ENCODE measurements at places on chromosomes 13 and 19.

GRCh38 chr13:23384111-23384510, 49.4 kb downstream of the SACS start:
- H3K36me3 ChIP-seq, result no peaks in the 10 kb centered on the region
- no peaks in the 10 kb centered on the region for H3K27me3 ChIP-seq
- no peaks in the 10 kb centered on the region for H3K4me1 ChIP-seq
- no peak overlapping the region for H3K4me3 ChIP-seq
- no peak for DNase-seq

DNA sequence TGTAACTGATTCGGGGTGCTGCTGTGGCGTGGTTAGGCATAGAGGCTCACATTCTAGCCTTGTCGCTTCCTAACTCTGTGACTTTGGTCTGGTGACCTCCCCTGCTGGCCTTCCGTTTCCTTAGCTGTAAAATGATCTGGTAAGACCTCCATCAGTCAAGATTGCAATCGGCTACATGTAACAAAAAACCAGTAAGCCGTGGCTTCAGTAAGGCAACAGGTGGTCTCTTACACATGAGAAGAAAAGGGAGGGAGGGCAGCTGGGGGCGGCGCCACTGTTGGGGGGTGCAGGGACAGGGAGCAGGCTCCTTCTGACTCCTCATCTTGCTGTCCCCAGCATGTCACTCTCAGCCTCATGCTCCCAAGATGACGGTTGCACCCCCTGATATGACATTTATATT, 148.0 kb downstream of the SIPA1L3 start:
- no peak overlapping the region for H3K27ac ChIP-seq
- no peak for DNase-seq
- peaks cover 7% of the 10 kb centered on the region for H3K4me1 ChIP-seq

DNA sequence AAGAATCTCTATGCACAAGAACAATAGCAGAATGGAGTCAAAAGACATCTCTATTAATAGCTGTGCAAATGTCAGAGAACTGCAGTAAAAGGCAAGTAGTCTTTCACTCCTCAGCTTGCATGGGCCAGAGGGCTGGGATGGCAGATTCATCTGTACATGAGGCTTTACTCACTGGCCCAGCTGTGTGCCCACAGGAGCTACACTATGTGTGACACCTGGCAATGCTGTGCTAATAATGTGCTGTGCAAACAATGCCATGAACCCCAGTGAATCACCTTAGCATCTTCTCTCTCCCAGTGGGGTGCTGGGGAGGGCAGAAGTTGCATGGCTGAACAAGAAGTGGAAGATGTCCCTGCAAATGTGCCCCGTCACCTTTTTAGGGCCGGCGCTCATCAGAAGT, 73.1 kb downstream of the KL start:
- no peak overlapping the region for H3K27ac ChIP-seq
- peaks cover 12% of the 10 kb centered on the region for H3K4me1 ChIP-seq
- no peak overlapping the region for H3K4me3 ChIP-seq
- no peaks in the 10 kb centered on the region for H3K36me3 ChIP-seq
- no peaks in the 10 kb centered on the region for H3K27me3 ChIP-seq
- no peak for DNase-seq

GRCh38 chr13:79642596-79642995, 161.6 kb downstream of the NDFIP2 start:
- no peak overlapping the region for H3K27ac ChIP-seq
- no peak for DNase-seq
- no peak overlapping the region for H3K4me3 ChIP-seq
- no peaks in the 10 kb centered on the region for H3K36me3 ChIP-seq
- H3K27me3 ChIP-seq, result no peaks in the 10 kb centered on the region

- H3K27me3 ChIP-seq, result no peaks in the 10 kb centered on the region
- no peaks in the 10 kb centered on the region for H3K36me3 ChIP-seq
- H3K4me3 ChIP-seq, result no peak overlapping the region
- DNase-seq, result no peak
Observed at GRCh38 chr13:106453101-106453500, 82.4 kb downstream of the EFNB2 start.

DNA sequence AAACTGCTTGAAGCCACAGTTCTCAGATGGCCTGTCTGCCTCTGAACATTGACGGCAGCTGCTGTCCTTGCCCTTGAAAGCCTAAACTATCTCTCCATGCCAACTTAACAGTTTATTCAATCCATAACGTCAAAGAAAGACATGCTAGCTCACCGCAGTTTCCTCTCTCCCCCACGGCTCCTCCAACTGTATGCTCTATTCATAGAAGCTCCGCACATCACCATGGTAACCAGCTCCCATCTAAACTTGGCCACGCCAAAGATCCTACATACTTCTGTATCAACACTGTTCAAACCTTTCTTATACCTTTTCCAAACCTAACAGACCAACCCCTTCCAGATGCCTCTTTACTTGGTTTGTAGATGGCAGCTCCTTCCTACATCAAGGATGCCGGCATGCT, 48.6 kb downstream of the ZNF91 start:
- peaks cover 82% of the 10 kb centered on the region for H3K36me3 ChIP-seq
- H3K27me3 ChIP-seq, result no peaks in the 10 kb centered on the region
- H3K4me3 ChIP-seq, result no peak overlapping the region
- no peak for DNase-seq
- H3K27ac ChIP-seq, result no peak overlapping the region

GRCh38 chr13:77693449-77693940, 4.0 kb upstream of the SLAIN1 start:
- peaks cover 52% of the 10 kb centered on the region for H3K27me3 ChIP-seq
- H3K4me1 ChIP-seq, result no peaks in the 10 kb centered on the region
- DNase-seq, result no peak

DNA sequence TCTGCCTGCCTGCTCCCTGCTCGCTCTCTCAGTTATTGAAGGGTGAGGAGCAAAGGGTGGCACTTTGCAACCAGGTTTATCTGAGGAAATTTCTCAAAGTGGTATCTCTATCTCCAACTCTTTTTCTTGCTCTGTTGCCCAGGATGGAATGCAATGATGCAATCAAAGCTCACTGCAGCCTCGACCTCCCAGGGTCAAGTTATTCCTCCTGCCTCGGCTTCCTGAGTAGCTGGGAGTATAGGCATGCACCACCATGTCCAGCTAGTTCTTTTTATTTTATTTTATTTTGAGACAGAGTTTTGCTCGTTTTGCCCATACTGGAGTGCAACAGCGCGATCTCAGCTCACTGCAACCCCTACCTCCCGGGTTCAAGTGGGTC, 4.9 kb downstream of the ACTMAP start:
- H3K4me1 ChIP-seq, result peaks cover 7% of the 10 kb centered on the region
- no peak for DNase-seq
- H3K27me3 ChIP-seq, result no peaks in the 10 kb centered on the region
- H3K36me3 ChIP-seq, result no peaks in the 10 kb centered on the region

DNA sequence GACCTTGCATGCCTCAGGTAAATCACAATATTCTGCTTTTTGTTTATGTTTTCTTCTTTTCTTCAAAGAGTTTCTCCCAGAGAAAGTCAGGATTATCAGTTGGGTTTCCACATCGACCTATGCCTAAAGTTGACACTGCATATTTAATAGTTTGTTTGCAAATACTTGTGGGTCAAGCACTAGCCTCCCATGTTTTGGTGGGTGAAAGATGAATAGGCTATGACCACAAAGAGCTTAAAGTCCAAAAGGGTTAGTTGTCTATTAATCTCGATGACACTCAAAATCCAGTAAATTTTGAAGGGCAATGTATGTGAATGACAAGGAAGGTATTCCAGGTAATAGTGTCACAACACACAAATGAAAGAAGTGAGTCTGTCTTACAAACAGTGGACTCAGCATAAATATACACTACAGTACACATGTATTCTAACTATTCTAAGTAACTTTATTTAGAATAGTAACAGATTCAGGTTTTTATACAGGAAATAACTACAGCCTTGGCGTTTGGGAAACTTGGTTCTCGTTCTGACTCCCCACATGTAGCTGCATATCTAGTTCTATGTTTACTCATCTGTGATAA, 667.1 kb downstream of the PCDH17 start:
- no peak for DNase-seq
- H3K27me3 ChIP-seq, result no peaks in the 10 kb centered on the region
- no peak overlapping the region for H3K27ac ChIP-seq
- H3K4me1 ChIP-seq, result no peaks in the 10 kb centered on the region
- no peak overlapping the region for H3K4me3 ChIP-seq
- H3K36me3 ChIP-seq, result no peaks in the 10 kb centered on the region

GRCh38 chr19:13154911-13155471, 4.8 kb downstream of the IER2 start:
- H3K27me3 ChIP-seq, result no peaks in the 10 kb centered on the region
- peak overlapping the region; percentile 91 for H3K4me3 ChIP-seq
- peaks cover 12% of the 10 kb centered on the region for H3K4me1 ChIP-seq
- DNase-seq, result peak; percentile 90

GRCh38 chr13:67183151-67183550, 47.0 kb downstream of the PCDH9 start:
- no peaks in the 10 kb centered on the region for H3K4me1 ChIP-seq
- H3K4me3 ChIP-seq, result no peak overlapping the region
- H3K27me3 ChIP-seq, result no peaks in the 10 kb centered on the region
- no peak overlapping the region for H3K27ac ChIP-seq

GRCh38 chr13:24106429-24106828, 54.1 kb upstream of the SPATA13 start:
- H3K27ac ChIP-seq, result no peak overlapping the region
- H3K4me1 ChIP-seq, result no peaks in the 10 kb centered on the region
- H3K27me3 ChIP-seq, result no peaks in the 10 kb centered on the region
- no peaks in the 10 kb centered on the region for H3K36me3 ChIP-seq
- DNase-seq, result no peak
- H3K4me3 ChIP-seq, result no peak overlapping the region

DNA sequence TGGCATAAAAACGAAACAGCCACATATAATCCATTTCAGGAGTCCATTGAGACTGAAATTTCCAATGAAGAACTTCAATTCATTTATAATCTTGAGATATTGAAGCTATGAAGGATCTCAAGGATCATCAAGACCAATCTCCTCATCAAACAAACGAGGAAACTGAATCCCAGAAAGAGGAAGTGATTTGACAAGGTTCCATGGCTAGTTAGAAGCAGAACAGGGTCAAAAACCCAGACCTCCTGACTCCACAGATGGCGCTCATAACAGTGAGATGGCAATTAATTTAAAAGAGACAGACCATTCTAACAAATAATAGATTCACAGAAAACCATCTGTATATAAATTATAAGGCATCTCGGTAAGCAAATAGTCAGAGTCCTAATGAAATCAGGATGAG, 229.7 kb downstream of the KCTD12 start:
- H3K4me3 ChIP-seq, result no peak overlapping the region
- H3K27ac ChIP-seq, result no peak overlapping the region
- no peaks in the 10 kb centered on the region for H3K36me3 ChIP-seq
- no peak for DNase-seq

DNA sequence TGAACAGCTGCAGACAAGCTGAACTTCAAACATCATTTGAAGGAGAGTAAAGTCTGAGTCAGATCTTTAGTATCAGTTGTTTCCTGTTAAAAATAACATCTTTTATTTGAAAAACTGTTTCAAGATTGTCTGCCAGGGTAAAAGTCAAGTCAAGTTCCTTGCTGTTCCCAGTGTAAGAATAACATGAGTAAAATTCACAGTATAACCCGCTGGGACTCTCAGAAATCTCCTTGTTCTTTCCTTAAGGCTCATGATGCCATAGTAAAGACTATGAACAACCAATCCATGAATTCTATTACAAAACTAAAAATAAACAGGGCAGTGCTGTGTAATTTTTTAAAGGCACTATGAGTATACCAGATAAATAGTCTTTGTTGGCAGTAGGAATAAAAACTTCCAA, 112.9 kb downstream of the IRS2 start:
- no peaks in the 10 kb centered on the region for H3K27me3 ChIP-seq
- no peak for DNase-seq
- no peak overlapping the region for H3K27ac ChIP-seq
- H3K4me1 ChIP-seq, result no peaks in the 10 kb centered on the region

All from RWPE2 (cell line).